T1000 (cell line): ENCODE measurements at places on chromosomes 5 and 9.

GRCh38 chr5:79032782-79033181, 36.7 kb downstream of the DMGDH start:
- no peak for DNase-seq

- peak; percentile 61 for DNase-seq
Measured at GRCh38 chr9:116572095-116572748, 114.9 kb upstream of the TRIM32 start.

- no peak for DNase-seq
Measured at GRCh38 chr5:97495301-97495700, 312.3 kb upstream of the RIOK2 start.

DNA sequence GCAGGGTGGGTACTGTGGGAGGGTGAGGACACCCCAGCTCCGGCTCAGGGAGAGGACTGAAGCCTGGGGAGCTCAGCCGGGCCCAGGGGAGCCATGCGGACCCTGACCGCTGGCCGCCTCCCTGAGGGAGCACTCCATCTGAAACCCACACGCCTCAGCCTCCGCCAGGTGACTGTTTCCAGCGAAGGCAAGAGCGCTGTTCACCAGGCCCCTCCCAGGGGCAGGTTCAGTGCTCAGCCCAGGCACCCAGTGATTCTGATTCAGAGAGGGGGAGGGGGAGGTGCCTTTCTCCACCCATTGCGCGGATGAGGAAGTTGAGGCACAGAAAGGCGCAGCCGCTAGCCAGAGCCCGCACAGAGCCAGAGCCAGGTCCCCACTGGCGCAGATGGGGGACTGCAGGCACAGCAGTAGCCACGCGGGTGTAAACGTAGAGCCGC, 27.0 kb downstream of the ADGRD2 start:
- DNase-seq = no peak

DNA sequence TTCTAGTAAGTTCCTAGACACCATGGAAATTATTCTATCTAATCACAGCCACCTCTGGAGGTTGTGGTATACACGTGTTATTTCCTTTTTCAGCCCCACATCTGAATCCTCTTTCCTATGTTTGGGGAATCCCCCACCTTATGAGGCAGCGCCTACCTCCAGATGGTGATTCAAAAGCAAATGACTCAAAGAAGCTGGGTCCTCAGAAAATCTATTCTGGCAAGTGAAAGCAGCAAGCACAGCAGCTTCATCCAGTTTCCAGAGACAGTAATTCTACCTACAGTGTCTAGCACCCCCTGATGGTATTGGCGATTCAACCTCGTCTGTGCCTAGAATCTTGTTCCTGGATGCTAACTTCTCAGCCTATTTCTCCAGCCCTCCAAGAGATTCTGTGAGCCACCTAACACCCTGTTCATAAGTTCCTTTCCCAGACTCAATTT, 43.0 kb downstream of the STRBP start:
- peak; percentile 7 for DNase-seq

DNA sequence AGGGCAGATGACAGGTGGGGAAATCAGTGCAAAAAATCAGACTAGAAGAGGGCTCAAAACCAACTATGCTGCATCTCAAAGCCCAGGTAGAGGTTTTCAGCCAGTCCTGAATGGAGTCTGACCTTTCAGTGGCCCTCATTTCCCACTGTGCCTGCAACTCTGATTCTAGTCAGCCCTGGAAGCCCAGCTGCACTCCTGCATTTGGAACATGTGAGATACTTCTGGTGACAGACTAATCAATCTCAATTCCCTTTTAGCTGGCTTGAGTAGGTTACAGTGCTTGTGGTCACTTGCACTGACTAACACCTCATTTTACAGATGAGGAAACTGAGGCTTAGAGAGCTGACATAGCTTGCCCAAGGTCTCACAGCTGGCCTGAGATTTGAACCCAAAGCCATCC, 7.9 kb upstream of the ACSL6 start:
- DNase-seq = no peak

DNA sequence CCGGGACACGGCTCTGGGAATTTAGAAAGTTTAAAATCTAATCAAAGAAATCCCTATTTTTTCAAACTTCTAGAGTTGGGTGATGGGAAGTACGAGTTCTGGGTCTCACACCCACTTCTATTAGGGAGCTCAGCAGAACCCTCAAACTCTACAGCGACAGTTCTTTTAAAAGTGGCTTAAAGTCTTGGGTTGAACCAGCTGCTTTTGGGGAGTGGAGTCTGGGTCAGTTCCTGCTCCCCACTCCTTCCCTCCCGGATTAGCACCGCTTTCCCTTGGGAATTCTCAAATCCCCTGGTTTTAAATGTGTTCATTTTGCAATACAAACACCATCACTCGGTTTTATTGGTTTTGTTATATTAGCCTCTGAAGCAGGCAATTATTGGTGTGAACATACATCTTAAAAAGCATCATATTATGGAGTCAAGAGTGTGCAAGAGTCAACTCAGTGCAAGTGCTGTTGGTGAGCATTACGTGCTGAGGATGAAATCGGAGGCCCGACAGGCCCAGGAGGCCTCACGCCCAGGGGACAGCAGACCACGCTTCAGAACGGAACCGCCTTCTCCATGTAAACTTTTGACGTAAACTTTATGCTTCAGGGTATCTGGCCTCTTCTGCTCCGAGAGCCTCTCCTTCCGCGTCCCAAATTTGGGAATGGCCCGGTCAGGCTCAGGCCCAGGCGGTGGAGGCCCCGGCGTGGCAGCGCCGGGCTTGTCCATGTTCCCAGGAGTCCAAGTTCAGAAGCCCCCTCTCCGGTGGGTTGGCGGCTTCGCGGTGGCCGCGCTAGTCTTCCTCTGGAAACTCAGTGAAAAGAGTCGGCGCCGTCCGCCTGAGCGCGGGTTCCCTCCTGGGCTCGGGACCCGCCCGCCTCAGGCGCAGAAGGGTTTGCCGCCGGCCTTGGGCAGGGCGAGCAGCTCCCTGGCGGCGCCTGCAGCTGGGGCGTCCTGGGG, 5.3 kb downstream of the IRX4 start:
- DNase-seq = no peak

GRCh38 chr5:179817470-179817840, 3.2 kb upstream of the SQSTM1 start:
- DNase-seq = no peak

DNA sequence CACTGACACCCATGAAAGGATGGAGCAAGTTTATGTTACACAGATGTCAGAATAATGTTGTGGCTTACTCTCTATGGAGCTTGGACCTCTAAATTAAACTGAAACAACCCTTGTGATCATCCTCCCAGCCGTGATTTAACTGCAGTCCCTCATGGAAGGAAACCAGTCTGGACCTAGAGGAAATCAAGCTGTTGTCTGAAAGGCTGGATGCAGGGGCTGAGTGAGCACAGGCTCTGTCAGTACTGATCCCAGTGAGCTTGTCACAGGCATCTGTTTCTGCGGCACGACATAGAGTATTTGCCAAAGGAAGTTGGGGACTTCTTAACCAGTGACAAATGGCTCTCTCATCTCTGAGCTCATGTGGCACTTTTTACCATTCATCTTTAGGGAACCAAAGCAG, 282.9 kb upstream of the MAP3K1 start:
- no peak for DNase-seq

DNA sequence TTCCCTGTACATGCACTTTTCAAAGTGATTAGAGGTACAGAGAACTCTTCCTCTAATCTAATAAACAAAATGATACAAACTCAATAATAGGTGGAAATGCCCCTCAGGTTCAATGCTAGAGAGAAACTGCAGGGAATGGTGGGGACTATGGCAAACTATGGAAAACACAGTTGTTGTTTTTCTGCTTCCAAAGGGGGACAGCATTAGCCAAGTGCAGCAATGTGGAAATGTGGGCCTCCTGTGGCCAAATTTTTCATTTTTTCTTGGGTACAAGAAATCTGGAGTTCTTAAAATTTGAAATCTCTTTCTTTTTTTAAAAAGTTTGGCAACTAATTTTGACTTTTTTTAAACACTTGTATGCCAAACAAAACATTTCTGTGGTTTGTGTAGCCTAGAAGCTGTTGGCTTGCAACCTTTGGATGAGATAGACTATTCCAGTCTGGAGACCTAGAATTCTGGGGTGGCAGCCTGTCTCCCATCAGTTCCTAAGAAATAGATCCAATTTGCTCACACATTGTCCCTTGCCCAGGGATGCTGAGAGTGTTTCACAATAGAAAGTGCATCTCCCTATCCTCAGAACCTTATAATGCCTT, 218.6 kb downstream of the PAPPA start:
- no peak for DNase-seq

GRCh38 chr9:104073098-104073769, 20.9 kb upstream of the SMC2 start:
- DNase-seq = no peak

GRCh38 chr5:163506726-163507125, 1.3 kb downstream of the MAT2B start:
- DNase-seq = no peak

DNA sequence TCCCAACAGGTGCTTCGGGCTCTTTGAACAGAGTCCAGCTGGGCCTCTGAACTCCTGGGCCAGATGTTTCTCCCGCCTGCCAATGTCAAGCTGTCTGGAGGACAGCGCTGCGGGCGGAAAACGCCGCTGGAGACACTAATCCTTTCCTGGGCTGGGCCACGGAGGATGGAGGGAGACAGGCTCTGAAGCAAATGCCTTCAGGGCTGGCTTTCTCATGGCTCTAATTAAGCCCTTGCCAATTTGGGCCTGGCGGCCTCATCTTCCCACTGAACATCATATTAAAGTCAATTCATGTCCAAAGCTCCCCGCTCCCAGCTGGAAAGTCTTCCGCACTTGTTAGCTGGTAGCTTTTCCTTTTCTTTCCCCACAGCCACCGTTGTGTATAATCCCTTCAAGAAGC, 72.7 kb downstream of the NTNG2 start:
- no peak for DNase-seq

DNA sequence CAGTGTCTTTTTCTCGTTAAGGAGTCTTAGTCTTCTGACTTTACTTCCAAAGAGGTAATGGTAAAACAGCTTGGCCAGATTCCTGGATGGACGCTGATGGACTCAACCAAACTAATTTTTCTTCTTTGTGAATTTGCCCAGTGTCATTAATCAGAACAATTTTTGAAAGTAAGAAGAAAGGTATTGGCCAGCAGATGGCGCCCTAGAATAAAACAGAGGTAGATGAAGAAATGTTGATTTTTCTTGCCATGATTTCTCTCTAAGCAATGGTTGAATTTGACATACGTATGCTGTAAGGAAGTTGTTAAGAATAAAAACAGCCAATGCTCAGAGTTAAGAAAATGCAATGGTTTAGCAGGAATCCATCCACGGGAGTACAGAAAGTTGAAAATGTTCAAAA, 500.0 kb downstream of the DIRAS2 start:
- no peak for DNase-seq

DNA sequence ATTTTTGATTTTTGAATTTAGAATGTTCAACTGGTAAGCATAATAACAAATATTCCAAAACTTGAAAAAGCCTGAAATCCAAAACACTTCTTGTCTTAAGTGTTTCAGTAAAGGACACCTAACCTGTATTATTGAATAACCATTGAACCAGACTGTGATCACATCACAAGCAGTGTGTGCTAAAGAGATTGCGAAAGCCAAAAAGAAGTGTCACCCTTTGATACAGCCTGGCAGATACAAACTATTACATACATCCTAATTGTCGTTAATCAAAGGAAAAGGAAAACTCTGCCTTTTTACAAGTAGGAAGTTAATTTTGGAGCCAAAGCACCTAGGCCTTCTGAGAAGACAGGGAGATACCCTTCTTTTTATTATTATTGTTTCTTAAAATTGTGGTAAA, 8.4 kb upstream of the FAM120AOS start:
- no peak for DNase-seq

DNA sequence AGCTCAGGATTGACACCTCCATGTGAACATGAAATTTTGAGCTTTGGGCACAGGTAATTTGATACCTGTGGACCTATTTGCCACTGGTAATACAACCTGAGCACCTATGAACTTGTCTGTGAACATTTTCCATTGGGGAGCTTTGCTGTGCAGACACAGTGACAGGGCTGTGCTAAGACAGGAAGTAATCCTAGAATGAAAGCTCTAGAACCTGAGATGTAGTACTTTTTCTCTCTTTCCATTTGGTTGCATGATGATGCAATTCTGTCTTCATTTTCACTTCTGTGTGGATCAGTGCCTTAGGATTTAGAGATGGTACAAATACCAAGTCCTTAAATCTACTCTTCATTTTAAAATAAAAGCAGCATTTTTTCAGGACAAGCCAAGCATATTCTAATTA, 216.9 kb downstream of the NR3C1 start:
- DNase-seq = no peak

DNA sequence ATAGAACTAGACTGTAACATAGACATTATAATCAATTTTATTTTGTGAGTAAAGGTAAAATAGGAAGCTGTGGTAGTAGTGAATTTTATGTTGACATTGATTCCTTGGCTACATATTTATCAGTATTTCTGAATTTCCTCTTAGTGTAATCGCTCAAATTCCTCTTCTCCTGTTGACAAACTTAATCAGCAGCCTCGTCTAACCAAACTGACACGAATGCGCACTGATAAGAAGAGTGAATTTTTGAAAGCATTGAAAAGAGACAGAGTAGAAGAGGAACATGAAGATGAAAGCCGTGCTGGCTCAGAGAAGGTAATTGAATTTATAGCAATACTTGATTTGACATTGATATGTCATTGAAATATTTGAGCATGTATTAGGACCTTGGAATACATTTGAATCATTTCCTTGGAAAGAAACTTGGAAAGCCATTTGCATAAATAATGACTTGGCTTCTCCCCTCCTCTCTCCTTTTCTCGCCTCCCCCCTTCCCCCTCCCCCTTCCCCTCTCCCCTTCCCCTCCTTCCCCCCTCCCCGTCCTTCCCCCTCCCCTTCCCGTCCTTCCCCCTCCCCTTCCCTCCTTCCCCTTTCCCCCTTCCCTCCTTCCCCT, 75.5 kb downstream of the GPBP1 start:
- DNase-seq = no peak

GRCh38 chr5:126514131-126514557, 80.9 kb downstream of the ALDH7A1 start:
- DNase-seq = no peak

GRCh38 chr5:151051066-151051930, 29.5 kb downstream of the TNIP1 start:
- peak; percentile 26 for DNase-seq

DNA sequence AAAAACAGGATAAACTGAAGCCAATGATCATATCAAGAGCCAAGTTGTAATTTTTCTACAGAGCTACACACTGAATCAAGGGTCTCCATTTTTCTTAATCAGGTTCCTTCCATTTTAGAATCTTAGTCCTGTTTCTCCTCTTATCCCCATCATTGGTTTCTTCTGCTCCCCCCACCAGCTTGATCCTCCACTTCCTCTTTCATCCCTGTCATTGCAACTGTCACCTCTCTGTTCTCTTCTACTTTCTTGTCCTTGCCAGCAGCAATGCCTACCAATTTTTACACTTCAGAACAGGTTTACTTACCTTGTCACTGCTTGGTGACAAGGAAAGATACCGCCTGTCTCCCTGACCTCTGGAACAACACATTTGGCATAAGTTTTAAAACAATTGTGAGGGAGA, 97.3 kb downstream of the CFAP90 start:
- no peak for DNase-seq

GRCh38 chr5:96243203-96243602, 189.8 kb downstream of the PCSK1 start:
- no peak for DNase-seq

DNA sequence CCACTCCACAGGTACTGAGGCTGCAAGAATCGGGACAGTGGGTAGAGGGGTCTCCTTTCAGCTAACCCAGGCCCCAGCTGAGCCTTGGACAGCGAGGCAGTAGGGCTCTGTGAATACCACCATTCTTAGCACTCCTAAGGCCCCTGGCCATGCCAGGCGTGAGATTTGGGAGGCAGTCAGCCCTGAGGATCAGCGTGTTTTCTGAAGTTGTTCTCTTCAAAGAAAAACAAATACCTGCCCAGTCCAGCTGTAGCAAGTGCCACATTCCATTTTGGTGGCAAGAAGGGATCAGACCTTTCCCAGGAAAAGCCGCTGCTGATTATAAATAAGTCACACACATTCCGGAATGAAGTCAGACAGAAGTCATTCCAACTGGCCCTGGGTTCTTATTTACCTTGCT, 47.8 kb downstream of the RALGPS1 start:
- DNase-seq = no peak
